ENCODE measurements at places on chromosomes 11 and 22.

DNA sequence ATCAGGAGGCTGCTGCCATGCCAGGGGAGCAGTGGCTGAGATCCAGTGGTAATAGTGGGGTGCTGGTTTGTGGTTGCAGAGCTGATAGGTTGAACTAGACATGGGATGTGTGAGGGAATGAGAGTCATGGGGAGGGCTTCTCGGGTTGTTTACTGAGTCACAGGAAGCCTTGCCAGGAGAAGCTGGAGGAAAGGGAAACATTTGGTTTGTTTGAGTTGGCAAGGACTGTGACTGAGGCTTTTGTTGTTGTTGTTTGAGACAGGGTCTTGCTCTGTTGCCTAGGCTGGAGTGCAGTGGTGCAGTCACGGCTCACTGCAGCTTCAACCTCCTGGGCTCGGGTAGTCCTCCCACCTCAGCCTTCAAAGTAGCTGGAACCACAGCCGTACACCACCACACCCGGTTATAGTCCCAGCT, 49.3 kb downstream of the CABIN1 start:
- peak; percentile 47 for ATAC-seq

GRCh38 chr11:64285885-64286800, 495 bp downstream of the GPR137 start:
- ATAC-seq = peak; percentile 1

DNA sequence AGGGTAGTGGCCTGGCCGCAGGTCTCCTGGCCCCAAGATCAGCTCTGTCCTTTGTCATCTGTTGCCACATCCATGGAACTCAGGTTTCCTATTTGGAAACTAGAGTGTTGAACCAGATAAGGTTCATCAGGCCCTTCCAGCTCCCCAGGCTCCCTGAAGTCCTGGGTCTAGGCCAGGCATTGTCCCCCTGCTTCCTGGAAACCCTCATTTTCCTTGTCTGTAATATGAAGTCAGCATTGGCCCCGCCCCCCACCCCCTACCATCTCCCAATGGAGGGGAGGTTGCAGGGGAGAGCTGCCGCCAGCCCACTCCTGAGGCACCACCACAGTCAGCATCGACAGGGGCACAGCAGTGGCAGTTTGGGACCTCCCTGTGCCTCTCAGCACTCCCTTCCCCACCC, 9.0 kb upstream of the MS4A10 start:
- ATAC-seq = no peak

DNA sequence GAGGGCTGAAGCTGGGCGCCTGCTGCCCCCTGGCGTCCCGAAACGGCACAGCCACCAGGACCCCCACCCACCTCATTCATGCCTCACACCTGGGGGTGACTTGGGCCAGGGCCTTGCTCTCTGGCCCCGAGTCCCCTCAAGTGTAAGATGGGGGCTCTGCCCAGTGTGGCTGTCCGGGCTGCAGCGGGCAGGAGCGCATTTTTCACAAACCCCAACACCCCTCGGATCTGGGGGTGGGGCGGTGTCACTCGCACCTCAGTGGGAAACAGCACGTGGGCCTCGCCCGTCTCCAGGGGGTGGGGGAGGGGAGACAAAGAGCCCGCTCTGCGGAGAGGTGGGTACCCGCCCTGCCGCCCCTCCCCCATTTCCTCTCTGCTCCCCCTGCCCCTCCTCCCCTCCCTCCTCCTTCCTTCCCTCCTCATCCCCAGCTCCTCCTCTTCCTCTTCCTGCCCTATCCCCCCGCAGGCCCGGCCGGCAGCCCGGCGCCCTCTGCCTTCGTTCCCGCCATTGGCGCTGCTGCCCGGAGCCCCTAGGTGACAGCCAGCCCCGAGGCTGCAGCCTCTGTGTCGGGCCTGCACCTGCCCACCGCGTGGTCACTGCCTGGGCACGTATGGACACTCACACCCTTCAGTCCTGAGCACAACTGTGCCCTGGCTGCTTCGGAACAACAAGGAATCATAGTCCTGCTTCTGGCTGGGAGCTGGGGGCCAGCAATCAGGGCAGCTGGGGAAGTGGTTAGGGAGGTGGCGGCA, 6.8 kb upstream of the CDKN1C start:
- peak; percentile 22 for ATAC-seq

DNA sequence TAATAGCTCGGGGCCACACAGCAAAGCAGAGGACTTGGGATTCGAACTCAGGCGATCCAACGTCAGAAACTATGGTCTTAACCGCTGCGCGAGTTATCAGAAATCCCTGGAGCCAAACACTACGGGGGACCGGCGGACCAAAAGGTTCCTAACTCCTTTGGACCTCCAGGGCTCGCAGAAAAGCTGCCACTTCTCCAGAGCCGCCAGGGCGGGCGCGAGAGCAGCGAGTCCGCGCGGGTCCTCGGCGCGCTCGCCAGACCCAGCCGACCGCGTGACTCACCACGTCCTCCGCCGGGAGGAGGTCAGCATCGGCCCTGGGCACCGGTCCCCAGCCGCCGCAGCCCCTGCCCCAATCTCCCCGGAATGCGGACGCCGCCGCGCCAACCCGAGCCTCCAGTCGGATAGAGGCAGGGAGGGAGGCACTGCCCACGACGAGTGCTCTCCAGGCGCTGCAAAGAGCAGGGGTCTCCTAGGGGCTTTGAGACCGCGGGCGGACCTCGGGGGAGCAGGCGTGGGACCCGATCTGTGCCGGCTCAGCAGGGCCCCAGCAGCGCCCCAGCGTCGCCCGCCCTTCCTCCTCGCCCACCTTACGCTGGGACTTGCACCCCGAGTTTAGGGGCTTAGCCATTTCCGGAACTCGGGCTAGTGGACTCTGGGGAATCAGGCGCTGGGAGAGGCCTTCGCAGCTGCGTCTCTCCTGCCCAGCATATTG, 6.2 kb upstream of the ALX4 start:
- ATAC-seq = no peak
